Mesenchymal stem cell (in vitro differentiated cells and primary cell): ENCODE measurements at places on chromosomes 16 and 17.
A peak's percentile ranks its signal among the peaks of the same experiment; 100 is the strongest.

DNA sequence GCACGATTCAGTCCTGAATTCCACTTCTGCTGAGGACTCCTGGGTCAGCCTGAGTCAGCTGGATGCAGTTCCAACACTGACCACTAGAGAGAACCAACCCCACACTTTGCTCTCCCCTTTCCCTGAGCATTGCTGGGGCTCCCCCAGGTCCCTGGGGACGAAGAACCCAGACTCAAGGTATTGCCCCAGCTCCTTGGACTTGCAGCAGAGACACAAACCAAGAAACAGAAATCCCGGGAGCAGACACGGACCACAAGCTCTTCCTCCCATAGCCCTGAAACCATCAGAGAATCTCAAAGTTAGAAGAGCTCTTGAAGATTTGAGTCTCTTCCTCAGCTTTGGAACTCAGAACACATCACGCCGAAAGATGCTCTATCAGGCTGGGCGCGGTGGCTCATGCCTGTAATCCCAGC, 678 bp upstream of the GH1 start:
- peak; percentile 65 for DNase-seq

- peak; percentile 23 for DNase-seq
These were observed 495 bp downstream of the PARN start for GRCh38 chr16:14629612-14629918.

GRCh38 chr17:60463157-60463835, 41.0 kb downstream of the CHCT1 start:
- DNase-seq, result peak; percentile 22

DNA sequence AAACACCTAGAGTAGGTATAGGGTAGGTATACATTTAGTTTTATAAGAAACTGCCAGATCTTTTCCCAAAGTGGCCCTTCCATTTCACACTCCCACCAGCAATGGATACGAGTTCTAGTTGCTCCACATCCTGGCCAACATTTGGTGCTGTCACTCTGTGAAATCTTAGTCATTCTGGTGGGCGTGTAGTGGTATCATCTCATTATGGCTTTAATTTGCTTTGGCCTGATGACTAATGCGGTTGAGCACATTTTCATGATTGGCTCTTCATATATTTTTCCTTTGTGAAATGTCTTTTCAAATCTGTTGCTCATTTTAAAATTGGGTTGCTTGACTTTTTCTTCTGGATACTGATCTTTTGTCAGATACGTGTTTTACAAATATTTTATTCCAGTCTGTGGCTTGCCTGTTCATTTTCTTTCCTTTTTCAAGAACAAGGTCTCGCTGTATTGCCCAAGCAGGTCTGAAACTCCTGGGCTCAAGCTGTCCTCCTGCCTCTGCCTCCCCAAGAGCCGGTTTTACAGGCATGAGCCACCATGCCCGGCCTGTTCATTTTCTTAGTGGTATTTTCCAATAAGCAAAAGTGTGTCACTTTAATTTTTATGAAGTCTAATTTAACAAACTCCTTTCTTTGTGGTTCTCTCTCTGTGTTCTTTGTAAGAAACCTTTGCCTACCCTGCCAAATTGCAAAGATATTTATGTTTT, 192.4 kb downstream of the SEC14L1 start:
- DNase-seq, result peak; percentile 67

GRCh38 chr16:78485188-78485916, 385.9 kb downstream of the WWOX start:
- DNase-seq, result no peak

DNA sequence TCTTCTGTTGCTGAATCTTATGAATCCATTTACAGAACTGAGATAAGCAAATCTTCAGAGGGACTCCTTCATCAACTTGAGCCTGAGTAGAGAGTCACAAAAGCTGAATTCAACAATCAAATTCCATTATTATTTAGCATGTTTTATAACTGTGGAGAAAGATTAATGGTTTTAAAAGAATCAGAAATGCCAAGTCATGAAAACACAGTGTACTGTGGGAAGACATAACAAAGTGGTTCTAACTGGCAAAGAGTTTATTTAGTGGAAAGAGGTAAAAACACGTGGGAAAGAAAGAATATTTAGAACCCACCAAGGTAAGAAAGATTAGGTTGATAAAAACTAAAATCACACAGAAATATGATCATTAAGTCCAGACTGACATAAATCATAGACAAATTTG, 5.0 kb downstream of the ERI2 start:
- DNase-seq, result no peak

DNA sequence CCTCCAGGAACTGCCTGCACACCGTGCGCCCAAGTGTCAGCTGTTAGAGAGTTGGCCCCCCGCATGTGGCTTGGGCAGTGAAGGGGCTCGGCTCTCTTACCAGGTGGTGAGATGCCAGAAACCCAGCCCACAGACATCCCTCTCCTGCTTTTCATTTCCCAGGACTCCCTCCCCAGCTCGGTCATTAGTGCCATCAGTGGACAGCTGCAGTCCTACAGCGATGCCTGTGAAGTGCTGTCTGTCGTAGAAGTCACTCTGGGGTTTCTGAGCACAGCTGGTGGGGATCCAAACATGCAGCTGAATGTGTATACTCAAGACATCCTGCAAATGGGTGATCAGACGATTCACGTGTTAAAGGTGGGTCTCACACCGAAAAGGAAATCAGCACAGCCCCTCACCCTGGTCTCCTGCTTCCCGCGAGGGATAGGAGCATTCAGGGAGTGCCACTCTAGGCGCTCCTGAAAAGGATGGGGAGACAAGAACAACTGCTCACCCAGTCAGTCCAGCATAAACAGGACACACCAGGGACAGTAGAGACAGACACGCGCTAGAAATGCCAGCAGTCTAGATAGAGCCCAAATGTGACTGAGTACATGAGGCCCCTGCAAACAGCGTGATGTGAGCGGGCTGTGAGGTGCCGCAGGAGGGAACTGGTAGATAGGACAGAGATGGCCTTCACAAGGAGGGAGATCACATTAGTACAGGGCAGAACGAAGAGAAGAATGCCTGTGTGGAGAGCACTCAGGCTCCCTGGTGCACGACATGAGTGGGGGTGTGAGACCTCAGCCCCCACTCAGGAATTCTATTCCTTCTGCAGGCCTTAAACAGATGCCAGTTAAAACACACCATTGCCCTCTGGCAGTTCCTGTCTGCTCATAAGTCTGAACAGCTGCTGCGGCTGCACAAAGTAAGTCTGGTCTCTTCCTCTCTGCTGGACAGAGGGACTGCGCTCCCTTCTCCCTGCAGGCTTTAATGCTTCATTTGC, 25.7 kb upstream of the ENDOV start:
- no peak for DNase-seq

DNA sequence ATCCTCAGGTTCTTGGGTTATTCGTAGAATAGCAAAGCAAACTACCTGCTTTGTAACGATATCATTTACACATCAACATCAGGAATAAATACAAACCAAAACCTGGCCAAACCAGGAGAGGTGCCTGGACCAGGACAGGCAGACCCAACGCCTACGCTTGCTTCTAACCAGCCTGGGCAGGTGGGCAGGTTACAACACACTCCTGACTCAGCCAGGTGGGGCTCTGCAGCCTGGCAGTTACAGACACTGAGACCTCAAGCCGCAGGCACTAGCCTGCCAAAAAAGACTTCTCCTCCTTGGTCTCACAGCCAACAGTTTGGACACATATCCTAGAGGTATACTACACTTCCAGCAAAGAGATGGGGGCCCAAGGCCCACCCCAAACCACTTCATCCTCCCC, 14.0 kb downstream of the ANKRD11 start:
- DNase-seq, result no peak

DNA sequence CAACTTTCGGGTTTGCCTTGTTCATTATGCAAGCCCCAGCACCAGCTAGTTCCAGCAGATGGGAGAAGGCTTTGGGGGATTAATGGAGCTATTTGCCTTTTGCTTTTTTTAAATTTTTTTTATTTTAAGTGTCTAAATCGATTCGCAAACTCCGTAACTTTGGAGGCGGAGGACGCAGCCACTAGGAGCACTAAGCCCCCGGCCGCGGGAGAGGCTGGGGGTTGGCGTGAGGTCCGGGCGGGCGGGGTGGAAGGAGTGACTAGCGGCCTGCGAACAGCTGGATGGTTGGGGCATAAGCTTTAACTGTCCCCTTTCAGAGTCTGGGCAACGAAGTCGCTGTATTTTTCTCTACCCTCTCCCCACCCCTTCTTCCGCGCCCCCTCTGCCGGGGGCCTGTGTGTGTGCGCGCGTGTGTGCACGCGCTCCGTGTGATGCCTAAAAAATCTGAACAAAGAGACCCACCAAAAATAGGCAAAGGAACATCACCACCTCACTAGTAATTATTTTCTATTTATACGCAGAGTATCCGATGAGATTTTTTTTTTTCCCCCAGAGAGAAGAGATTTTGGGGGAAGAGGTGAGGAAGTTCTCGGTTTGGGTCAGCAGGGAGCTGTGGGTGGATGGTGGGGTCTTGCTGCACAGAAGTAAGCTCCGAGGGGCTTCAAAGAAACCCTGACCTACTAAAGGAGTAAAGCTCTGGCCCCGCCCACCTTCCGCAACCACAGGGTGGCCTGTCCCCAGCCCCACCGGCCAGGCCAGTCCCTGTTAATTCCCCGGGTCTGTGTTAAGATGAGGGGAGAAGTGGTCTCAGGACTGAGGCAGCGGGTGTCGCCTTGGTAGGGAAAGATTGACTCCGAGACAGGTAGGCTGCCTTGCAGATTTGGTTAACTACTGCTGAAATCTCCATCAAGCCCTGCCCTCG, 2.3 kb downstream of the SHISA9 start:
- no peak for DNase-seq

DNA sequence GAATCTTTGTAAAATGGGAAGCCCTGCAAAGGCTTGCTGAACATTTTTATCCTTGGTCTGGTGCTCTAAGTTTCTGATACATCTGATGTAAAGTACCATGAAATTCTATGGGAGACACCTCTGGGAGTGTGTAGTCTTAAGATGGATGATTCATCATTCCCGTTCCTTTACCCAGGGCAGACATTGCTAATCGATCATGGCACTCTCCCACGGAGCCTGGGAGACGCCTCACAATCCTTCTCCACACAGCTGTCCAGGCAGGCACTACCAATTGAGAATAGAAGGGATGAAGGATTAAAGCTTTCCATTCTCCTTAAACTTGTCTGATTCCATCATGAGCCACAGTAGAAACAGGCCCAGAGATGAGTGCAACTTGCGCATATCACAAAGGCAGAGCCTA, 144.8 kb downstream of the GSG1L start:
- no peak for DNase-seq

- no peak for DNase-seq
These were observed 77.6 kb downstream of the MMD start for GRCh38 chr17:55343900-55344513.

- no peak for DNase-seq
These were observed 1938.8 kb downstream of the TP53TG3F start for GRCh38 chr16:35398180-35398579.

DNA sequence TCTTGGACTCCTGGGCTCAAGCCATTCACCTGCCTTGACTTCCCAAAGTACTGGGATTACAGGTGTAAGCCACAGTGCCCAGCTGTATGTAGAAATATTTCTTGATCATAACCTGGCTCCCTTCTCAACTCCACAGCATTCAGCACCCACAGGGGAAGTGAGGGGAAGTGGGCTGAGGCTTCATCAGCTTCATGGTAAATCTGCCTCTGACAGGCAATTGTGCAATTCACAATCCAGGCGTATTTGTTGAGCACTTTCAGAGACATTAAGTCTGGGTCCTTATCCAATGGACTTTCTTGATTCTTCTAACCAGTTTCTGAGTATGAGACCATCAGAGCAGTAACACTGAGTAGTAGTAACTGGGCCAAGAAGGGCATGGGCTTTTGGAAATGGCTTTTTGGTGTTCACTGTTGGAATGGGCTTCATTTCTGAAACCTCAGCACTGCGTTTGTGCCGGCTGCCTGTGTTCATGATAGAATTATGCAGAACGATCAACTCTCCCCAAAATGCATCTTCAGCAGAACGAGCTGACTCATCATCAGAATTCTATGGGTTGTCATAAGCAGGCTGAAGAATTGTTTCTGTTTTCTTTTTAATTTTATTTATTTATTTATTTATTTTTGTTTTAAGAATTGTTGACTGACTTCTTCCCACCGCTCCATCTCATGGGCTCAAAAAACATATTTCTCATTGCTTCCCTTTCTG, 28.9 kb downstream of the FAM20A start:
- DNase-seq, result peak; percentile 34
